T-helper 17 cell (primary cell): ENCODE measurements at places on chromosomes 3 and 15.

GRCh38 chr3:63969876-63970275 is 53.4 kb downstream of the PSMD6 start:
- H3K4me3 ChIP-seq, result peak overlapping the region; percentile 98
- H3K36me3 ChIP-seq, result peaks cover 7% of the 10 kb centered on the region
- no peak for DNase-seq
- H3K27ac ChIP-seq, result peak overlapping the region; percentile 99

- no peak overlapping the region for H3K4me3 ChIP-seq
- DNase-seq, result no peak
- H3K36me3 ChIP-seq, result no peaks in the 10 kb centered on the region
- no peaks in the 10 kb centered on the region for H3K4me1 ChIP-seq
Observed at GRCh38 chr3:93961489-93961888, 12.2 kb downstream of the PROS1 start.

DNA sequence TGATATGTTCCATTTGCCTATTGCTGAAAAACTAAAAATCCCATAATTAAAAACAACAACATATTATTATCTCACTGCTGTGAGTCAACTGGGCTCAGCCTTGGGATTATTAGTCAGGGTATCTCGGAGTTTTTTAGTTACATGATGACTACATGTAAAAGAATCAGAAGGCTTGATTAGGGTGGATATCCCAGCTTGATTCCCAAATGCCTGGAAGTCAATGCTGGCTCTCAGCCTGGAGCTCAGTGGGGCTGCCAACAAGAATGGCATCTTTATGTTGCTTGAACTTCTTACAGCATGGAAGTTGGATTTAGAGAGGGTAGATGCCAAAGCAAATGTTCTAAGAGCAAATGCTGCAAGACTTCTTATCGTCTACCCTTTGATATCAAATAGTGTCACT is 278.5 kb downstream of the PLOD2 start:
- no peak overlapping the region for H3K4me3 ChIP-seq
- no peak overlapping the region for H3K27ac ChIP-seq

DNA sequence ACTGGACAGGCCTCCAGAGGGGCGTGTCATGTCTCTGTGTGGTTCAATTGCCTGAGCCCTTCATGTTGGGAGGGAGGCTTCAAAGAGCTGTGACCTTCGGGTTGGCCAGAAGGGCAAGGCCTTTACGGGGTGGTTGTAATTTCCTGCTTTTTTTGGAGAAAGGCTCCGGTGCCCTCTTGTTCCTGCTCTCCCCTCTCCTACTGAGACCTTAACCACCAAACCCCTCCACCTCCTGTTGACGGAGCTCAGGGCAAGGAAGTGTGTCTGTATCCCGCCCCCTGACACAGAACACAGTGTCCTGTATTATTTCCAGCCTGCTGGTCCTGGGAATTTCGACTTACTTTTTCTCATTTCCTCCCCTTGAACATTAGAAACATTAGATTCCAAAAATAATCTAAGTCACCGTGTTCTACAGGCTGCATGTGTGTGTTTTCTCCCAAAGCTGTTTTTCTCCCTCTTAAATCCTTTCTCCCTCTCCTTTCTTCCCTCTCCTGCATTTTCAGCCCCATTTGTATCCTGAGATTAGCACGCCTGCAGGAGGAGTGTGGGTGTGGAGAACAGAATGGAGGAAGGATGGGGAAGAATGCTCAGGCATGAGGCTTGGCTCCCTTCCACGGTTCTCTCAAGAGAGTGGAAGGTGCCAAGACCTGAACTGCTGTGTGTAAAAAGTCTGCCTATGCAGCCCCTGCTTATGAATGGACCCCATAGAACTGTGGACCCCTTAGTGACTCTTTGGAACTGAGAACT is 285.4 kb upstream of the ROPN1 start:
- H3K27me3 ChIP-seq, result peaks cover 28% of the 10 kb centered on the region
- H3K36me3 ChIP-seq, result no peaks in the 10 kb centered on the region
- H3K27ac ChIP-seq, result no peak overlapping the region
- H3K4me1 ChIP-seq, result no peaks in the 10 kb centered on the region

DNA sequence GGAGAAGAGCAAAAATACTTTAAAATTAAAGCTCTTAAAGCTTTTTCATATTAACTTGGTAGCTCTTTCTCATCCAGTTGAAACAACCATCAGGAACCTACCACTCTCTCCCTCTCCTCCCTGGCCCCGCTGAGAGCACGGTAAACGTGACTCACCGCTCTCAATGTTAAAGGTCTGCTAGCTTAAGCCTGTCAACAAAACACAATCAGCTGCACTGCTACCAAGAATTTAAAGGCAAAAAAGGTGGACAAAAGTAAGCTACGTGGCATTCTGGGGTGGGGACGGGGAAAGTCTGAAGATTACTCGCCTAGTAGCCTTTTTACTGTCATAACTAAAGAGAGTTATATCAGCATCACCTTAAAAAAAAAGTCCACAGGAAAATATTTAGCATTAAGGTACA is 8.4 kb upstream of the GP5 start:
- H3K4me3 ChIP-seq, result no peak overlapping the region
- no peaks in the 10 kb centered on the region for H3K27me3 ChIP-seq
- DNase-seq, result no peak

DNA sequence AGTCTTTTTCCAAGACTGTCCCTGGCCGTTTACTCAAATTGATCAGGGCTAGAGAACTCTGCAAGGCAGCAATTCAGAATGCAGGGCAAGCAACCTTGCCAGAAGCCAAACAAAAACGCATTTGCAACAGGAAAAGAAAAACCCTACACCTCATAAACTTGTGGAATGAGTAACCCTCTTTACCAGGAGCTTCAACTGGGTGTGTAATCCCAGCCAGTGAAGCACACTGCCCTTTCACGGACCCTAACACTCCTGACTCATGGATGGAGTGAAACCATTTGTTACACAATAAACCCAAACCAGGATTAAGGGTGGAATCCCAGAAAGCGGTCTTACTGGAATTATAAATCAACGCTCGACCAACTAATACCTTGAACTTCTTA is 14.8 kb upstream of the LDHAL6B start:
- no peak for DNase-seq
- H3K4me1 ChIP-seq, result no peaks in the 10 kb centered on the region
- no peak overlapping the region for H3K27ac ChIP-seq

DNA sequence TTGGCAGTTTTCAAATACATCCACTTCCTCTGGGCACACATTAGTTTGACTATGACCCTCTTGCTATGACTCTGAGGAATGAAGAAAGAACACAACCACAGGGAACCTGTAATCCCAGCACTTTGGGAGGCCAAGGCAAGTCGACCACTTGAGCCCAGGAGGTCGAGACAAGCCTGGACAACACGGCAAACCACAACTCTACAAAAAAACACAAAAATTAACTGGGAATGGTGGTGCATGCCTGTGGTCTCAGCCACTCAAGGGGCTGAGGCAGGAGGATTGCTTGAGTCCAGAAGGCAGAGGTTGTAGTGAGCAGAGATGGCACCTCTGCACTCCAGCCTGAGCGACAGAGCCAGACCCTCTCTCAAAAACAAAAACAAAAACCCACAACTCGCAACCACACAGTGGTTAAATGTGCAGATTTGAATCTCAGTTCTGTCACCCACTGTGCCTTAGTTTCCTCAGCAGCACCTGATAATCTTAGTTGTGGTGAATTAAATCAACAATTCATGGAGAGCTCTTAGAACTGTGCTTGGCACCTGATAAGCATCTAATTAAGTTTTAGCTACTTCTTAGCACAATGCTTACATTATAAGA is 65.7 kb downstream of the MYLK start:
- H3K4me1 ChIP-seq, result no peaks in the 10 kb centered on the region
- no peak overlapping the region for H3K27ac ChIP-seq
- DNase-seq, result no peak
- H3K36me3 ChIP-seq, result no peaks in the 10 kb centered on the region
- no peak overlapping the region for H3K4me3 ChIP-seq

DNA sequence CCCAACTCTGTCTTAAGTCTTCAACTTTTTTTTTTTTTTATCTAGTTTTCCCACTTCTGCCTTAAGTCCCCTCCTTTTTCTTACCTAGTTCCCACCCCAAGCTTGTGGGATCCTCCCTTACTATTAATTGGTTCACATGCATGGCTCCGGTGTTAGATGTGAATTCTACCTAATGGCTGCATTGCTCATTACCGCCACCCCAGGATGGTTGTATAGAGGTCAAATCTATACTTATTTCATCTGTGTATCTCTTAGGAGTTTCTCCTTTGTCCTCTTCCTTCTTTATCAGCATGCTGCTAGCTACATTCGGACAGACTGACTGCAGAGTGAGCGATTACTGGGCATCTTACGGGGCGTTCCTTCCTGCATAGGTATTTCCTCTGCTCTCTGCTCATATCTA is 605.7 kb upstream of the GRM7 start:
- no peak for DNase-seq
- no peaks in the 10 kb centered on the region for H3K4me1 ChIP-seq
- H3K27ac ChIP-seq, result no peak overlapping the region
- H3K36me3 ChIP-seq, result no peaks in the 10 kb centered on the region
- H3K27me3 ChIP-seq, result no peaks in the 10 kb centered on the region

- no peak overlapping the region for H3K4me3 ChIP-seq
- no peaks in the 10 kb centered on the region for H3K27me3 ChIP-seq
- no peak overlapping the region for H3K27ac ChIP-seq
- no peak for DNase-seq
- no peaks in the 10 kb centered on the region for H3K36me3 ChIP-seq
Observed at GRCh38 chr3:20540066-20540465, 354.1 kb upstream of the SGO1 start.

- peaks cover 47% of the 10 kb centered on the region for H3K4me1 ChIP-seq
- peak overlapping the region; percentile 99 for H3K4me3 ChIP-seq
- peak overlapping the region; percentile 94 for H3K27ac ChIP-seq
- DNase-seq, result peak; percentile 43
Observed at GRCh38 chr15:70096215-70097062, 1.3 kb downstream of the TLE3 start.
